NCI-H524 treated with DMSO at 0.1 percent for 48 hours (cell line): ENCODE measurements at places on chromosomes 13 and 19.

DNA sequence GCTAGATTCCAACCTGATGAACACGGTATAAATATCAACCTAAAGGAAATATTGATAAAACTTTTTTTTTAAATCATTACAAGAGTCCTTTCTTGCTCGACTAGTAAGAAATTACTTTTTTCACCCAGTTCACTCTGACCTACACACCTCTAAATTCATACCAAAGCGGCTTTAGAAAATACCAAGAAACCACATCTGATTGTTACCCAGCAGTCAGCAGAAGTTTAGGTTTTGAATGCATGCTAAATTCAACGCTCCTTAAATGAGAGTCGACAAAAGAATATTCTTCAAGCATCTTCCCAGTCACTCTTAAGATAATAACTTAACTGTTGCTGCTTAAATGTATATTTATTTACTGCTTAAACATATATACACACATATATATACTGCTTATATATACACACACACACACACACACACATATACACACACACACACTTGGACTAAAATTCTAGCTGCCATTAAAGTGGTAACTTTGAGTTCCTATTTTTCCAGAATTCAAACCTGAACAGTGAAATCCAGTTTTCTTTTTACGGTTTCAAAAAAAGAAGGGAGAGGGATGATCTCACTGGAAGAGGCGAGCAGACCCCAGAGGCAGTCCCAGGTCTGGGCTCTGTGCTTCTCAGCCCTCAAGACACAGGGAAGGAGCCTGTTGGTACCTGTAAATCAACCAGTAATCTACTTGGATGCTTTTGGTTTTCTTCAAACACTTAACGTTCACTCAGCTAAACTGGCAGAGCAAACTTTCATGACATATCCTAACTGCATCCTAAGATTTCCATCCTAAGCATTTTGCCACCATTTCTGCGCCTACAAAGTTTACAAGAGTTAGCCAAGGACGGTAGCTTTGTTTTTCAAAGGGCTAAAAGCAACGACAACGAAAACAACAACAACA is 1.7 kb downstream of the STK24 start:
- DNase-seq, result no peak

DNA sequence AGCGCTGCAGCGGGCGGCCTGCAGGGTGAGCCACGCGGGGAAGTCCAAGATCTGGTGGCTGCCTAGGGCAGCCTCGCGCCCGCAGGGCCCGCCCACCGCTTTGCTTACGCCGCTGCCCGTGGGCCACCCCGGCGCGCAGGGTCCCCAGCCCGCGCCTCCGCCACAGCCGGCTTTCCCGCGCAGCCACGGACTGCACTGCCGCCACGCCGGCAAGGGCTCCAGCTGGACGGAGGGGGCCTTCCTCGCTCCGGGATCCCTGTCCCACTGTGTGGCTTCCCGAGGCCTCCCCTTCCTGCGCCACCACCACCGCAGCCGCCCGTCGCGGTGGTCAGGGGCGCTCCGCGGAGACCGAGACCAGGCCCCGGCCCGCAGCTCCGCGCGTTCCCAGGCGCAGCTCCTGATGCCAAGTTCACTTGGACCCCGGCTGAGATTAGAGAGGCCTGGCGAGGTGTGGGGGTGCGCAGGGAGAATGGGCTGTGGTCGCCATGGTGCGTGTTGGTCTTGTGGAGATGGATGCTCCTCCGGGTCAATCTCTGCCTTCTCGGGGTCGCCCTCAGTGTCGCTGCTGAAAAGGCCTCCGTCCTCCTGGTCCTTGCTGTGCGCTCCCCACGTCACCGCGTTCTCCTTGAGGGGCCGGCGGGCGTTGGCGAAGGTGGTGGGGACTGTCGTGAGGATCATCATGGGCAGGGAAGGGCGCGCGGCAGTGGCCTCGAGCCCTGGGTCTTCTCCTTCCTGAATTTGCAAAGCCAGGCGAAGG is 17.9 kb upstream of the RNF17 start:
- no peak for DNase-seq

- no peak for DNase-seq
Measured at GRCh38 chr13:98568918-98569317, 8.0 kb downstream of the STK24 start.

DNA sequence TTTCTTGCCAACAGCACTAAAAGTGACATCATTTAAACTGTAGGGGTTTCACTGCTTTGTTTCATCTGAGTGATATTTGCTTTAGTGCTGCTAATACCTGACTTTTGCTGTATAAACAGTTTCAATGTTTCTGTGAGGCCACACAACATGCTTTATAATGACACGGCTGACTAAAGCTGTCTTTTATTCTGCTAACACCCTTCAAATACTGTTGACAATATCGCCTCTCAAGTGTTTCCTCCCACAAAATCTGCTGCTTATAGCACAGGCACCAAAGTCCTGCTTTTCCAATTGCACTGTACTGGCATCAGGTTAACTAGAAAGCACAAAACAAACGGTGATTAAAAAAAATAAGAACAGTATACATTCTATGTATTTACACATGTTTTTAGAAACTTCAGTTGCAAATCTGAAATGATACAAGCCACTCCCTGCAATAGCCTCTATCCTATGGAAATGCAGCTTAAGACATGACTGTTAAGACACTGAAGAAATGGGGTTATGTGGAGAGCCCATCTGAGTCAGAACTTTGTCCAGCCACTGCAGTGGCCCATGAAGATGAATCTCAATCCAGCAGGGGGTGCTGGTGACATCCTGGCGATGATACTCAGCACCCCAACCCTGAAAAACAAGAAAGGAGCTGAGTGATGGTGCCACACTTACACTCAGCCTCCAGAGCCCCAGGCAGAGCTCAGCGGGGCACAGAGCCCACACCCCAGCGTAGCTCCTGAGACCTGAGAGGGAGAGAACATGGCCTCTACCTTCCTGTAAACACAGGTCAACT is 29.4 kb downstream of the RFXAP start:
- no peak for DNase-seq

DNA sequence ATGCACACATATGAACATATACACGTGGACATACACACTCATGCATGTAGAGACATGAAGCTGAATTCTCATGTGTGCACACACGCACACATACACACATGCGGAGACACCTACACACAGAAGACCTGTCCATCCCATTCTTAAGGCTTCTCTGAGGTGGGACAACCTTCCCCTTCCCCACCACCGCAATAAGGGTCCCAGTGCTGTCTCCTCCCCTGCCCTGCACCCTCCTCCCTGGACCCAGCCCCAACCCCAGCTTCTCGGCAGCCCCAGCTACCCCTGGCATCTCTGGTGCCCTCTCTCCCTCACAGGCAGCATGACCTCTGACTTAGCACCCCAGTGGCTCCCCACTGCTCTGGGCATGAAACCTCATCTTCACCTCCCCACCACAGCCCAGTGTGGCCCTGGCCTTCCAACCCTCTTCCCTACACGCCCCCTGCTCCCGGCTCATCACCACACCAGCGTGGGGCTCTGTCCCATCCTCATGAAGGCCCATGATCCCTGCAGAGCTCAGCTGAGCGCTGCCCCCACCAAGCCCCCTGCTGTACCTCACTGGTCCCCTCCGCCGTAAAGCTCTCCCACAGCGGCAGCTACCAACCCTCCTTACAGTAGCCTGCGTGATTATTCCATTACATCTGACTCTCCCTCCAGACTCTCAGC is 204.1 kb upstream of the ZNF536 start:
- no peak for DNase-seq
